ENCODE measurements at places on chromosomes 4 and X. TPM values are rescaled to one million over a fixed set of nuclear protein-coding genes. Genes with fewer than 3 reads are reported as not detected.

TMEM131L gene
- 5.9 TPM for total RNA-seq

HOPX gene
- total RNA-seq: 2.2 TPM

CHM gene
- total RNA-seq: 15.5 TPM

ADGRG2 gene
- under 0.01 TPM for total RNA-seq

HS3ST1 gene
- 0.40 TPM for total RNA-seq

HSFX1 gene
- total RNA-seq: 0.88 TPM

SYP gene
- not detected for total RNA-seq

FAM9C gene
- not detected for total RNA-seq

PLXNB3 gene
- total RNA-seq: 1.4 TPM

IL2RG gene
- total RNA-seq: not detected

FGFBP2 gene
- not detected for total RNA-seq

HTR2C gene
- total RNA-seq: not detected

CCDC158 gene
- total RNA-seq: not detected

GPR78 gene
- 0.26 TPM for total RNA-seq

Data from epithelial cell of alveolus of lung (primary cell).